ENCODE measurements at places on chromosomes 4 and X.

- ATAC-seq = no peak
These were observed 12.2 kb downstream of the ITIH6 start for GRCh38 chrX:54785901-54786300.

DNA sequence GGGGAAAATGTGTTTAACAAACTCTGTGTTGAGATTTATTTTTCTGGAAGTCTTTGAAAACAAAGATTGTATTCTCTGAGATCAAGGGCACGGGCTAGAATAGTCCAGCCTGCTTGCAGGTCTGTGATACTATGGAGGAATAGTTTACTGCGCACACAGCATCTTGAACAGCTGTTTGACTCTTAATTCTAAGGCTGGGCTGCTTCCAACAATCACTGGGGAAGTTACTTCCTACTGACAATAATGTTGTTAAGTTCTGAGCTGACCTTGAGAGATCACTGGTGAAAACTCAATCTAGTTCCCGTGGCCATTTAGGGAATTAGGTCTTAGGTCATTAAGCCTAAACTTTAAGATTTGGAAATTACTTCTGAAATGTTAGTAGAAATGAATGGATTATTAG, 416.1 kb upstream of the FTHL17 start:
- no peak for ATAC-seq

DNA sequence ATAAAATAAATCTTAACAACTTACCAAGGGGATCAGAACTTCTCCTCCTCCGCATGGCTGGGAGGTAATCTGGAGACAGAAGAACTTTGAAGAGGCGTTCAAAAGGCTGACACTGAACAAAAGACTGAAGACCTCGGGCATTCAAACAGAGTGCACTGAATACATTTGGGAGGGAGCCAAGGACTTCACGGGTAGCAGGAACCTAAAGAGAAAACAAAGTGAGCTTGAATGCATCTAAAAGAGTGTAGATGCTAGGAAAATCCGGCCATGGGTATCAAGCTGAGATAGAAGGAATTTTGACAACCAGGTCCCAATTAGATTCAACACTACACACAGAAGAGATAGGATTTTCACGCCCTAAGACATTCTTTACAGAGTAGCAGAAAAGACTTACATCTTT, 69.6 kb downstream of the HUWE1 start:
- no peak for ATAC-seq

DNA sequence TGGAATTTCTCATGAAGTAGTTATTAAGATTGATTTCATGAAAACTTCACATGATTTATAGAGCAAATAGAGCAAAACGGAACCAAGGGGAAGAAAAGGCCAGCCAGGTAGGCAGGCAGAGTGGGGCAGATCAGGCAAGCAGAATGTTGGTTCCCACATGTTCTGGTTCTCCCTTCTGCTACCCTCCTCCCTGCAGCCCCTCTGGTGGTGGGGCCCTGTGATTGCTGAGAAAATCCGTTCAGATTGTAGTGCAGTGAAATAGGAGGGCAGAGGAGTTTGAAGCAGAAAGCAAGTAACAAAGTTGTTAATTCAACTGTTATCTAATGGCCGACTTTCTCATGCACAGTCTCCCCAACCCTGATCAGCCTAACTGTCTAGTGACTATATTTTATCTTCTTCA, 185.3 kb downstream of the MID1IP1 start:
- ATAC-seq = no peak

GRCh38 chr4:74032064-74032463, 6.4 kb downstream of the CXCL3 start:
- no peak for ATAC-seq

DNA sequence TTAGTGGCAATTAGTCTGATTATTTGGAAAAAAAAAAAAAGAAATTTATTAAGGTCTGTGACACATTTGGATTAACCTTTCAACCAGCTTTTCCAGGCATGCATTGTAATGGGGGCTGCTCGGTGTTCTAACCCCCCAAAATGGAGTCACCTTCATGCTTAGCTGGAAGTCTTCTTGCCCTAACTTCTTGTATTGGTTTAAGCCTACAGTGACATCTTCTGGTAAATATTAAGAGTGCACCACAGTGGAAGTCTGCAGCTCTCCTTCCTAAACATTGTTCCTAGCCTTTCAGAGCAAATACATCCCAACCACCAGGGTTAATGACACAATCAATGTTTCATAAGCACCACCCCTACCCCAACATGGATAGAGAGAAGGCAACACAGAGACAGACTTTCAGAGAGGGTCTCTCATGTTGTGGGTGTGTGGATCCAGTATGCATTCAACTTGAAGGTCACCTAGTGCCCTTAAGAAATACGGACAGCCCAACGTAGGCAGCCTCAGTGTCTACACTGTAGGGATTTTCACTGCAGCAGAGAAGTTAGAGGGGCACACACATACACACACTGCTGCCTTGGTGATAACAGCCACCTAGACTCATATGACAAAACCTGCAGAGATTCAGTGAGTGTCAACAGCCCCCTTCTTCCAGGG, 142.9 kb upstream of the MBNL3 start:
- no peak for ATAC-seq

DNA sequence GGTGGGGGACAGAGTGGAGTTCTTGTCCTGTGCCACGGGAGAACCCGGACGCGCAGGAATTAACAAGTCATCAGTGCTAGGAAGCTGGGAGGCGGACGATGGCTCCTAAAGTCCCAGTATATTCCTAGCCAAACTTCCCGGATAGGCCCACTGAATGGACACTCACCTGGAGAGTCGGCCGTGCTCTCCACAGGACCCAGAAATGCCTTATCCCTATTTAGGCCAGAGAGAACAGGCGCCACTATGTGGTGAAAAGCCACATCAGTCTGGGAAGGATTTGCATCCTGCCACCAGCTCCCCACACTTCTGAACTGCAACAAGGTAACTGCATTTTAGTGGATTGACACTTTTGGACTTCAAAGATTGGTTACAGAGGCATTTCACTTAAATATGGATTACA, 1.1 kb downstream of the CFAP299 start:
- ATAC-seq = no peak

DNA sequence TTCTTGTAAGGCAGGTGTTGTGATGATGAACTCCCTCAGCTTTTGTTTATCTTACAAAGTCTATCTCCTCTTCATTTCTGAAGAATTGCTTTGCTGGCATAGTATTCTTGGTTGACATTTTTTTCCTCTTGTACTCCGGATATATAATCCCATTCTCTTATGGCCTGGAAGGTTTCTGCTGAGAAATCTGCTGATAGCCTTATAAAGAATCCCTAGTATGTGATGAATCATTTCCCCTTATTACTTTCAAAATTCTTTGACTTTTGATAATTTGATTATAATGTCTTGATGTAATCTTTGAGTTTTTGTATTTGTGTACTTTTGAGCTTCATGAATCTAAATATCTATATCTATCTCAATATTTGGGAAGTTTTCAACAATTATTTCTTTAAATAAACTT, 655.3 kb upstream of the MAGEB2 start:
- no peak for ATAC-seq

DNA sequence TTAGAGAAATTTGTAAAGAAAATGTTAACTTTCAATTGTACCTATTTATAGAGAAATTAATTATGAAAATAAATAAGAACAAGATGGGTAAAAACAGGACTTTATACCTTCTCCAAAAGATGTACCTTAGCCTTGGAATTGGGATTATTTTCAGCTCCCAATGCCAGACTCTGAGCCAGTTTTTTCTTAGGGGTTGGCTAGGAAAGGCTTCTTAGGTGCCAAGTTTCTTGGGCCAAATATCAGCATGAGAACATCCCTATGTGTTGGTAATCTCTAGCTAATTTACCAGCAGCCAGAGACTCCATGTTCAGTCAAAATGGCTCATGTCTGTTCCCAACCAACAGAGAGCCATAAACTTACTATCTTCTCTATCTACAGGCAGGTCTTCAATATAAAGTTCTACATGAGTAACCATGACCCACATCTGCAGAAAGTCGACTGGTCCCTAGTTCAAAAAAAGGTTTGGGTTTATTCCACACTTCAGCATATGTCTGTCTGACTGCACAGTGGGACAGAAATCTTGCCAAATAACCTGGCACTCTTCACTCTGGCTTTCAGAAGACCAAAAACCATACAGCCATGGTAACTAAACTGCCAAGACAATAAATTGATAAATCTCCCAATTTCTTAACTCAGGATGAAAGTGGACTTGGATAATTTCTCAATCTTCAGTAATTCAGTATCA, 380.5 kb upstream of the RASGEF1B start:
- ATAC-seq = no peak

DNA sequence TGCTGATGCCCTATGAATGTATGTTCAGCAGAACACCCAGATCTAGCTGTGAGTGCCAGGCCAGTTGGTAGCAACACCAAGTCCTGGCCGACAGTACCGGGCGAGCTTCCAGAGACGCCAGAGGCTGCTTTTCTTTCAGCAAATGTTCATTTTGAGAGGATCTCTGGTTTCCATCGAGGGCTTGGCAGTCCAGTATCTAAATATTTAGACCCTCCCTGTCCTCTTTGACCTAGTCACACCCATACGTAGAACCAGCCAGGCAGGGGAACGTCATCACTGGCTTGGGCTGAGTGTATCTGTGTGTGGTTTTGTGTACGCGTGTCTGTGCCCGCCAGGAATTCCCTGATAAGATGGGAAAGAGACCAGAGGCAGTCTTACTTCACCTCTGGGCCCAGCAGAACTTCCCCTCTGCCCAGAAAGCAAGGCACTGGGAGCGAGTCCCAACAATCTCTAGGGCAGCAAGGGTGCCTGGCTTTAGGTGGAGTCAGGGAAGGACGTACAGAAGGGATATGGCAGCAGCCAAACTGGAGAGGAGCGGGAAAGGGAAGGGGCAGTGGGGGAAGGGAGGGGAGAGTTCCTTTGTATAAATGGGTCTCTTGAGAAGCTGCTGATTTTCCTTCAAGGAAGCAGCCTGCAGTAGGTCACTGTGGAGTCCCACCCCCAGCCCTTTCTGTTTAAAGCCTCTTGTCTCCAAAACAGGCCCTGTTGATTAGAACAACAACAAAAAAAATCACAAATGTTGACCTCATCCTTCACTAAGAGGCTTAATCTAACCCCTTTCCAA, 15.0 kb upstream of the ELF4 start:
- no peak for ATAC-seq

DNA sequence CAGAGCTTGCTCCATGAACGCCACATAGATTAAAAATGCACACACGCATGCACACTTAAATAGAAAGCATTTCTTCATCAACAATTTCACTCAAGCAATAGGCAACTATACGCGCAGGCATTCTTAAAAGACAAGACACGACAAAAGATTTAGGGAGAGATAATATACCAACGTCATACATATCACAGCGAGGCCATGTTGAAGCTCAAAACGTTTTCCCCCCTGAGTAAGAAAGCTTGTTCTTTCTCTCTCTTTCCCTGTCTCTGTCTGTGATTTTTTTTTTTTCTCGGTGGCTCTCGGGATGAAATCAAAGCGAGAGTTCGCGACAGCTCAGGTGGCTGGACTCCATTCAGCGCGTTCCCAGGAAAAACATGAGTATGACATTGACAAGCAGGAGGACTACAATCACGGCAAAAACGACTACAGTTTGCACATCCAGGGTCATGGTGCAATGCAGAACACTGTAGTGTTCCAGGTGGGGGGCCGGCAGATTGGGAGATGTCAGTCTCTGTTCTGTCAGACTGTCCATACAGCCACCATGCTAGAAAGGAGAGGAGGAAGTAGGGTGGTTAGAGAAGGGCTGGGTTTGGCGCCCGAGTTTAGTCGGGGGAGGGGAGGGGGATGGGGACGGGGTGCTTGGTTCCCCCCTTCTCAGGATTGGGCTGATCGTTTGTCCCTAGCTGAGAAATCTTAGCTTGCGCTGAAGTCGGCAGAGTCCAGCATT, 30.7 kb downstream of the ARHGEF9 start:
- ATAC-seq = peak; percentile 9

DNA sequence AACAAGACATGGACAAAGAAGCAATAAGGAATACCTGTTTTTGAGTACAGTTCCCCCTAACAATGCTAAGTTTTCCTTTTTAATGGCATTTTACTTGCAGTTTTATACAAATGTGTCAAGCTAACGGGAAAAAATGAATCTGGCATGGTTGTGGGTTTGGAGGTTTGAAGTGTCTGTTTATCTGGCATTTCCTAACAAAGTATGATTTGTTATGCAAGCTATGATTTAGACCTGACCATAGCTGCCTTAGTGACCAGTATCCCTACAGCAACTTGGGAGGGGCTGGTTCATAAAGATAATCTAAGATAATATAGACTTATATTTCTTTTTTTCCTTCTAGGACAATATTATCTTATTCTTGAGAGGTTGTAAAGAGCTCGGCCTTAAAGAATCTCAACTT, 60.6 kb downstream of the LIMCH1 start:
- no peak for ATAC-seq

- ATAC-seq = no peak
These were observed 621.8 kb upstream of the GALNT7 start for GRCh38 chr4:172546782-172547181.

GRCh38 chr4:177427192-177427591, 15.0 kb downstream of the AGA start:
- no peak for ATAC-seq

DNA sequence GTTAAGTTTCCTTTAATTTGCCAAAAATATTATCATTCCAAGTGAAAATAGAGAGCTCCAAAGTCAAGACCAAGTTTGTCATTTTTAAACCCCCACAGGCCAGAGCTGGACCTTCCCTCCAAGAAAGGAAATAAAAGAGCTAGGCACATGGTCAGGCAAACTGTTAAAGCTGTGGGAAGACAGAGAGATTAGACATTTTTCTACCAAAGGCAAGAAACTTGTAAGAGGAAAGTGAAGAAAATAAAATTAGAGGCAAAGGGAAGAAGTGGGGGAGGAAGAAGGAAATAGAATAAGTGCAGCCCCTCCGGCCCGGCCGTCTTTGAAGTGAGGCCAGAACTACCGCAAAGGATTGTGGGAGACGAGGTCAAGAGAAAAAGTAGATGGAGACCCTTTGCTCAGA, 47.9 kb upstream of the HAND2 start:
- no peak for ATAC-seq

DNA sequence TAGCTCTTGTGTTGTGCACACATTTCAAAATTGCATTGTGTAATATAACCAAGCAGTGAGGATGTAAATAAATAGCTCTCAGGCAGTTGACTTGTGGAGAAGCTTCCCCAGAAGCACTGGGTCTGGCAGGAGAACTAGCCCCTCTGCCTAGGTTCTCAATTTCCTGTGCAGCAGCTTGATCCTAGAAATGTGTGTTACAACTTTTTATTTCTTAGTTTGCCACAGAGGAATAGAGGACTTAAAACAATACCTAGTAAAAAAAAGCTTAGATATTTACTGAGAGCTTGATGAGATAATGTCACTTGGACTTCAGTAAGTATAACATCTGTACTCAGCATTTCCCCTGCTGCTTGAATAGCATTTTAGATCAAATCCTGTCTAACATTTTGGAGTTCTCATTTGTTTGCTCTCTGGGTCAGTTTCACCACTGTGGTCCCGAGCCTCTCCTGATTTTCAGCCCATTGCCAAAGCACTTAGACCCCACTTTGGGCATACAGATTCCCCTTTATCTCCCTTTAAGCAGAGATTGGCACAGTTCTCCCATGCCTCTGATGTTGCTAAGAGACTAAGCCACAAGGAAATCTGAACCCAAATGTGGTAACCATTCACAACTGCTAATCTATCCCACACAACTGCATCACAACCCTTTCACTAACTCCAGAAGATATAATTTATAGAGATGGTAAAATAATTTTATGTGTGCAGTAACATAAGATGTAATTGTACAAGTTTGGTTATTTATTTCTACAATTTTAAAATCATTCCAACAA, 98.2 kb upstream of the NRK start:
- ATAC-seq = no peak

- ATAC-seq = peak; percentile 55
These were observed 32.1 kb upstream of the GLRA2 start for GRCh38 chrX:14497184-14497666.
